ENCODE measurements at places on chromosomes 6 and 20.

DNA sequence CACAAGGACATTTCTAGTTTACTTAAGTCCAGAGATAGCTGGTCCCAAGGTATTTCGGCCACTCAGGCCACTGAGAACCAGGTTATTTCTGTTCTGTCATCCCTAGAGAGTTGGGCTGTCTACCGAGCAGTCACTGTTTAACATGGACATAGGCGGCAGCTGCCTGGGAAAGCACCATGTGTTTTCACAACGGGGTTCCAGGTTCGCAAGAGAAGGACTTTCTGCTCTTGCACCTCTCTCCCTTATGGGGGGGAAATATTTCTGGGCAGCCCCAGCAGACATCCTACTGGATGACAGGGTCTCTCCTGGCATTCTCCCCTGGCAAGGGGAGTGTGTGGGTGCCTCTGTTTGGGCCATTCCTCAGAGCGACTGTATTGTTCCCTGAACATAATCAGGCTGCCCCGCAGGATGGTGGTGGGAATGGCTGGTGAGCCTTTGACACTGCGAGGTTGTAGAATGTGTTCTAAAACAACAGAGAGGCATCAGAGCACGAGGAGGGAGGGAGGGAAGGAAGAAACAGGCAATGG, 64.4 kb upstream of the DUSP22 start:
- no peaks in the 10 kb centered on the region for H3K27me3 ChIP-seq
- DNase-seq, result no peak
- H3K4me1 ChIP-seq, result no peaks in the 10 kb centered on the region
- no peak overlapping the region for H3K27ac ChIP-seq
- H3K4me3 ChIP-seq, result no peak overlapping the region

DNA sequence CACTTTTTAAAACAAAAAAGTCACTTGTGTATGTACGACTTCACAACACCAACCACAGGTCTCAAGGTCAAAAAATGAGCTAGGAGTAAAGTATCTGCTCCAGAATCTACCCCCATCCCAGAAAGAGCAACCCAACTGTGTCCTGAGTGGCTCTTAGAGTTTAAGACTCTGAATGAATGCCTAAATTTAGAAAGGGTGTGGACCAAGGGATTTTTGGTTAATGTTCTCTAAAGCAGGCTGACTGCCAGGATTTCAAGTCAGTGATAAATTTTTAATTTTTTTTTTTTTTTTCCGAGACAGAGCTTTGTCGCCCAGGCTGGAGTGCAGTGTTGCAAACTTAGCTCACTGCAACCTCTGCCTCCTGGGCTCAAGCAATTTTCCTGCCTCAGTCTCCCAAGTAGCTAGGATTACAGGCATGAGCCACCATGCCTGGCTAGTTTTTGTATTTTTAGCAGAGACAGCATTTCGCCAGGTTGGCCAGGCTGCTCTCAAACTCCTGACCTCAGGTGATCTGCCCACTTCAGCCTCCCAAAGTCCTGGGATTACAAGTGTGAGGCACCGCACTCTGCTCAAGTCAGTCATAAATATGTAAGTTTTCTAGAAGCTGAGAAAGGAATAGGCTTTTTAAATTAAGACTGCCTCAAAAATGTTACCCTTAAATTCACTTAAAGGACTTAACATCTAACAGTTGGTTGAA, 20.2 kb downstream of the STAU1 start:
- H3K36me3 ChIP-seq, result peaks cover 18% of the 10 kb centered on the region
- no peak overlapping the region for H3K4me3 ChIP-seq
- H3K27me3 ChIP-seq, result no peaks in the 10 kb centered on the region
- no peak overlapping the region for H3K27ac ChIP-seq
- no peak for DNase-seq

DNA sequence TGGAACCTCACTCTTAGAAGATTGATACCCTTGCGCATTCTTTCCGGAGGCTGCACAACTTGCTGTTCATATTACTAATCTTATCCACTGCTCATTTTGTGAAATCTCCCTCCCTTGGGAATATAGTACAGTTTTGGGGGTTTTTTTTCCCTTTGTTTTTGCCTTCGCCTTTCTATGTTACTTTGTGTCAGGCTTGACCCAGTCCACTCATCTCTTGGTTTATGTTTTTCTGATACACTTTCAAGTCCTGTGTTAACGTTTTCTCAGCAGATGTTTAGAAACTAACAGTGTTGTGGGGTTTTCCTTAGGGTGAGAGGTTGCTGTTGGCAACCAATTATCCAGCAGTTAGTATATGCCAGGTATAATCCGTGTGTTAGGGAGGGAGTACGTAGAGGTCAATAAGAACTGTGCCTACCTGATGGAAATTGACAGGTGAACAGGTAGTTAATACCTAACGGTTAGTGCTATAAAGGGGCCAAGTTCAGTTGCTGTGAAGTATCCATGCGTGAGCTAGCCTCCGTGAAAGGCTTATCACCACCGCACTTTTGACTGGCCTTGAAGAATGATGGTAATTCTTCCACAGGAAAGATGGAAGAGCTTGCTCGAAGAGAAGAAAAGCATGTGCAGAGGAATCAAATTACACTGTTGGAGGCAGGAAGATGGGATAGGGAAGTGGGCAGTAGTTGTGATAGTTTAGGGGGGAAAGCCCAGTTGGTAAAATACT, 1.4 kb downstream of the NFYA start:
- H3K27me3 ChIP-seq, result no peaks in the 10 kb centered on the region
- H3K4me1 ChIP-seq, result peaks cover 32% of the 10 kb centered on the region
- no peak for DNase-seq
- H3K36me3 ChIP-seq, result peaks cover 17% of the 10 kb centered on the region
- peak overlapping the region; percentile 82 for H3K4me3 ChIP-seq

GRCh38 chr6:2242311-2242710, 3.1 kb downstream of the GMDS start:
- no peak overlapping the region for H3K27ac ChIP-seq
- H3K27me3 ChIP-seq, result no peaks in the 10 kb centered on the region
- H3K4me3 ChIP-seq, result no peak overlapping the region
- peaks cover 10% of the 10 kb centered on the region for H3K4me1 ChIP-seq
- H3K36me3 ChIP-seq, result no peaks in the 10 kb centered on the region

DNA sequence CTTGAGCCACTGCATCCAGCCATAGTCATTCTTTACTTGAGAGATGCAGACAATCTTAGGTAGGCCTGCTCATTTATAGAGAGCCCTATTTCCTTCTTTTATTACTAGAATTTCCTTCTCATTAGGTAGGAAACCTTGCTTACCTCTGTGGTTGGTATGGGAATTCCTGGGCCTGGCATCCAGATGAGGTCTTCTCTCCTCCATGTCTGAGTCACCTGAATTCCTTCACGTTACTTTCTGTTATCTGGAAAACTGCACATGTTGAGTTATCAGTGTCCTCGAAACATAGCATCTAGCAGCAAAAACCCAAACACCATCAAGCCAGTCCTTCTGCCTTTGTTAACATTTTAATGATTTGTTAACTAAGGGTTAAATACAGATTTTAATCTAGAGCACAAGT, 2.2 kb downstream of the ZNFX1 start:
- peaks cover 9% of the 10 kb centered on the region for H3K27me3 ChIP-seq
- H3K36me3 ChIP-seq, result peaks cover 59% of the 10 kb centered on the region
- H3K4me1 ChIP-seq, result peaks cover 27% of the 10 kb centered on the region
- peak overlapping the region; percentile 91 for H3K27ac ChIP-seq
- DNase-seq, result peak; percentile 39
- peak overlapping the region; percentile 98 for H3K4me3 ChIP-seq

DNA sequence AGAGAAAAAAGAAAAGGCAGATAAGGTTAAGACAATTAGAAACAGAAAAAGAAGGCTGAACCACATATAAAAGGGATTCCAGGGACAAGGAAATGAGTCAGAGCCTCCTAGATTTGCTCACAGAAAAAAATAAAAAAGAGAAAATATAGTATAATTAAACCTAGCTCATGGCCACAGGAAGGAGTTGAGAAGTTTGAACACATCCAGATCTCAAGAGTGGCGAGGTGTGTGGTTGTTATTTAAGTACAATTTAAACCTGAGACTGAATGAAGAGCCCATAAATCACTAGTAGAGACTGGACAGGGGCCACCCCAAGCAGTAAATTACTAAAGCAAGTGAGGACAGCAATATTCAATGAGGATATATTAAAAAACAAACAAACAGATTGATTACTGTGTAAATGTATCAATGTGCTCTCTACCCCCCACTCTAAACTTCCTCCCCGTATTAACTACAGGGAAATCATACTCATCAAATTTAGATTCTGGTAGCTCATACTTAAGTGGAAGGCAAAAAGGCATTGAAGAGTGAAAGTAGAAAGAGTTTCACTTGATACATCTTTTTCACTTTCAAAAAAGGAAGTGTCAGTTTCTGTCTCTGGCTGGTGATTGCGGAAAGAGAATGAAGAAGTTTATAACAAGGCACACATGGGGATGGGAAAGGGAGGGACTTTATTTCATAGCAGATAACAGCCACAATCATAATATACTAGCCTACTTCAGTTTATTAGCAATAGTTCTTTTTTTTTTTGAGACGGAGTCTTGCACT, 49.3 kb upstream of the SCAF8 start:
- no peaks in the 10 kb centered on the region for H3K4me1 ChIP-seq
- no peak for DNase-seq
- H3K36me3 ChIP-seq, result no peaks in the 10 kb centered on the region
- no peak overlapping the region for H3K4me3 ChIP-seq
- no peak overlapping the region for H3K27ac ChIP-seq
- H3K27me3 ChIP-seq, result no peaks in the 10 kb centered on the region

DNA sequence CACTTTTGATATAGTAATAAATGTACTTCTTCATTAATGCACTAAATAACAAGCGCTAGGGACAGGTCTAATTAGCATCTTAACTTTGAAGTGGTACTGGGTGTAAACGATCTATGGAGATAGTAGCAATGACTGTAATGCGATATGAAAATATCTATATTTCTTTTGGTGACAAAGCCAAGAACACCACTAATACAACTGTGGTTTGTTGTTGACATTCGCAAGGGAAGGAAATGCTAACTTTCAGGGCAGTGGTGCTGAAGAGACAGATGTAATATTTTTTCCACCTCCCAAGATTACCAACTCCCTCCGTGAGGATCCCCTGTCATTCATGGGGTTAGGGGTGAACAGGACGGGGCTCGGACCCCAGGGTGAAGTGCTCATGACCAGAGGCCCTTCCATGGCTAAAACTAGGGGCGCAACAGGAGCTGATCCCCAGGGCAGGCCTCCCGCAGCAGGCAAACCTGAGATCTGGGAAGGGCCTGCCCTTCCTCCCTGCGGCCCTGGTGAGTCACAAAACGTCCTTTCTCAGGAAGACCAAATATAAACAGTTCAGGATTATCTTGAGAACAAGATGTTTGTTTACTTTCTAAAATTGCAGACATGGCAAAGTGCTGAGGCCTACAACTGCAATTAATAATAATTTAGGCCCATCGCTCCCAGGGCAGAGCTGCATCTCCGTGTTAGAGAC, 65.0 kb upstream of the TOX2 start:
- H3K27ac ChIP-seq, result peak overlapping the region; percentile 78
- peak; percentile 83 for DNase-seq
- H3K27me3 ChIP-seq, result no peaks in the 10 kb centered on the region
- H3K36me3 ChIP-seq, result no peaks in the 10 kb centered on the region
- no peak overlapping the region for H3K4me3 ChIP-seq

Measured in PC-9 (cell line).